Stimulated activated CD8-positive, alpha-beta memory T cell treated with anti-CD3 and anti-CD28 coated beads, Interleukin-15, amount 100 ng/mL, for 1 hour (primary cell): ENCODE measurements at places on chromosomes 7 and 10.

DNA sequence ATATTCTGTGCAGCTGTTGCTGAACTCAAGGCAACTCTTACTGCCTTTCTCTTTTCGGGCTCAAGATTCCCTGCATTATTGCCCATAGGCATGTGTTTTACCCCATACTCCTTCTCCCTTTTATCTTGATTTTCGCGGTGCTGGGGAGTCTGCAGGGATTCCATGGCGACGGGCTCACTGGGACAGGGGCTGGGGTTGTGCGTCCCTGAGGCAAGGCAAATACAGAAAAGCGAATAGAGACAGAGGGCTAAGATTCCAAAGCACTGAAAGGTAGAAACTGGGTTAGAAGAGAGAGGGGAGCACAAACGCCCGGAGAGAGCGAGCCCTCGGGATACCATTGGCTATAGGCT, 519 bp upstream of the RPP38 start:
- DNase-seq, result no peak

DNA sequence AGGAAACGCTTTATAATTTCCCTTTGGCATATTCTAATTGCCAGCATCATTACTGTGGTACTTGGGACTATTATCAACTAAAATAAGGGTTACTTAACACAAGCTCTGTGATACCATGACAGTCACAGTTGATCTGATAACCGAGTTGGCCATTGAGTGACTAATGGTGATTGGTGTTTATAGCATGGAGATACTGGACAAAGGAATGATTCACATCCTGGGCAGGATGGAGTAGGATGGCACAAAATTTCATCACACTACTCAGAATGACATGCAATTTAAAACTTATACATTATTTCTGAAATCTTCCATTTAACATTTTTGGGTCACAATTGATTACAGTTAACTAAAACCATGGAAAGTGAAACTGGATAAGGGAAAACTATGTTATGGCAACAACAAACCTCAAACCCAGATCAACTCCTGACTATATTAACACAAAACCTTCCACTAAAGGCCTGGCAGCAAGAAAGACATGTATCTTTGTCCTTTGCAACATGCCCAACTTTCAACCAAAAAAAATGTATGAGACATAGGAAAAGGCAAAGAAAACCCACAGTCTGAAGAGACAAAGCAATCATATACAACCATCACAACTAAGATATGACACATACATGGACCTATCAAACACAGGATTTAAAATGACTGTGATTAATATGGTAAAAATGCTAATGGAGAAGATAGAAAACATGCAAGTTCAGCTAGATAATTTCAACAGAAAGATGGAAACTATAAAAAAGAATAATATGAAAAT, 208.5 kb upstream of the NRP1 start:
- no peak for DNase-seq

DNA sequence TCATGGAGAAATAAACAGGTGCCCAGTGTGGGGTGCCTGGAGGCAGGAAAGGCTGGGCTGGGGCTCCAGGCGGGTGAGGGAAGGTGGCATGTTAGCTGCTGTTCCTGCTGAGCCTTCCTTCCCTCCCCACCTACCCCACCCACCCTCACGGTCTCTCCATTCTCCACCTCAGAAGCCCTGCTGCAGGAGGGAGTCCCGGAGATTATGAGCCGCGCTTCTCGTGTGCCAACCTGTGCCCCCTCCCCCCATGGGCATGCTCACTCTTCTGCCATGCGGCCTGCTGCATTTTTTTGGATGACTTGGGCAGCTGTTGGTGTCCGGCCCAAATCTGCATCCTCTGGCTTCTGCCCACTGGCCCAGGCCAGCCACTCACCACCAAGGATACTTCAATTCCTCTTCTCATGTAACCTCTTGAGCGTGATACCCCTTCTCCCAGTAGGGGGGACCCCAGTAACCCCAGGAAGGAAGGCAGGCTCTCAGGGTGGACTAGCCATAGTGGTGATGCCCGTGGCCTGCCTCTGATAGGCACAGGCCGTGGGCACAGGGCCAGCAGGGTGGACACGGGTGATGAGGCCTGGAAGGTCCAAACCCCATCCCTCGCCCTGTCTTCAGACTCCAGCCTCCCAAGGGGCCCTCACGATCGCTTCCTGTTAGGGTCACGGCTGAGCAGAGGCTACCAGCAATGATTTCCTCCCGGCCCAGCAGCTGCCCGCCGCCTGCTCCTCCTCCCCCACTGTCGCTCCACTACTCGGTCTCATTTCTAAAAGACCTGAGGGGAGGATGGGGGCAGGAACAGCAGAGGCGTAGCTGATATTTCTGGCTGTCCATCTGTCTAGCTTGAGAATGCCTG, 27.8 kb downstream of the UNC5B start:
- no peak for DNase-seq

DNA sequence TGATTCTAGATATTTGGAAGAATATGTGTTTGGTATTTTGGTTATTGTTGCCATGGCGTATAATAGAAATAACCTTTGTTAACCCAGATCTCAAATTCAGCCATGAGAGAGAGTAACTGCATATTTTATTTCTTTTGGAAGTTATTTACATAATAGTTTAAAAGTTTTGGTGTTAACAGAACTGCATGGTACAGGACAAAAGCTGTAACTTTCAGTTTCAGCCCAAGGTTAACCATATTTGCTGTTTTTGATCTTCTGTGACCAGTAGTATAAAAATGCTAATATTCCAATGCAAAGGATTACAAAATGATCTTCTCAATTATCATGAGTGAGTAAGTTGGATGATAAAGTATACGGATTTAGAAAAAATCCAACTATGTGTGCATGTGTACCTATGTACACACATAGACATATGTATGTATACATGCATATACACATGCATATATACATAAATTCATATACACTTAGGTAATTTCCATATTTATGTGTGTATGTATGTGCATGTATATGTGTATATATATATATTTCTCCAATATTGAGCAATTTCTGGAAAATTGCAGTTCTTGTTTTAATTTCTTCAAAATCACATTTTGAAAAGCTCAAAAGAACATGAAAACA, 38.0 kb upstream of the PIP4K2A start:
- DNase-seq, result no peak

DNA sequence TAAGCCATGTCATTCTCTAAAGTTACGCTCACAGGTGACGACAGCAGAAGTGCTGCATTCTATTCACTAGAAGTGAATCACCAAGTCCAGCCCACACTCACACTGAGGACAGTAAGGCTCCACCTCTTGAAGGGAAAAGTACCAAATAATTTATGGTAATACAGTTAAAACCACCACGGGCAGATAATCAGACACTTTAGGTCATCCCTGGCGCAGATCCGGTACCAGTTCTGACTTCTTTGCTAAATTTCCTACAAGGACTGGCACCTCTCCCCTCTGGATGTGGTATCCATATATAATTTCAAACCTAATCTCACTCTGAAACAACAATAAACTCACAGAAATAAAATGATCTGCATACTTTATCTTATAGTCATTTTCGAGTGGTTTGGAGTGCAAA, 954.7 kb upstream of the GHITM start:
- no peak for DNase-seq

DNA sequence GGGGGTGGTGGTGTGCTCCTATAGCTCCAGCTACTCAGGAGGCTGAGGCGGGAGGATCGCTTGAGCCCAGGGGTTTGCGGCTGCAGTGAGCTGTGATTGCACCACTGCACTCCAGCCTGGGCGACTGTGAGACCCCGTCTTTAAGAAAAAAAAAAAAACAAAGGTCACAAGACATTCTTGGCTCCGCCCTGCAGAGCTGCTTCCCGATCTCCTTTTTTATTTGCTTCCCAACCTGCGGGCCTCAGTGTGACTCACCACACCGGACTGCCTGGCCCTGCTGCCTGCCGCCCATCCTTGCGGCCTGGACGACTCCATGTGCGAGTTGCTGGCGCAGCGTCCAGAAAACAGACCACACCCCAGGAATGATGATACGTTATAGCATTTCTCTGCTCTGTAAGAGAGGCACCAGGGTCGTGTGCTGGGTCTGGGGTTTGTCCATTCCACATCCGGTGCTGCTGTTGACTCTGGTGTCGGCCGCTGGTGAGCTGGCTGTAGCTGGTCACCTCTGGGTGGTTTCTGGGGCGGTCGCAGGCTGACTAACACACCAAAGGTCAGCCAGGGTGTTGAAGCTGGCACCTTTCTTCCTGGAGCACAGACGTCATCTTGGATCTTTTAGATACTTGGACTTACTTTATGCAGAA, 123.6 kb downstream of the TCF7L2 start:
- DNase-seq, result no peak

GRCh38 chr7:21169667-21170580, 258.0 kb upstream of the SP4 start:
- DNase-seq, result no peak

GRCh38 chr7:5437987-5438386, 14.4 kb upstream of the TNRC18 start:
- no peak for DNase-seq

DNA sequence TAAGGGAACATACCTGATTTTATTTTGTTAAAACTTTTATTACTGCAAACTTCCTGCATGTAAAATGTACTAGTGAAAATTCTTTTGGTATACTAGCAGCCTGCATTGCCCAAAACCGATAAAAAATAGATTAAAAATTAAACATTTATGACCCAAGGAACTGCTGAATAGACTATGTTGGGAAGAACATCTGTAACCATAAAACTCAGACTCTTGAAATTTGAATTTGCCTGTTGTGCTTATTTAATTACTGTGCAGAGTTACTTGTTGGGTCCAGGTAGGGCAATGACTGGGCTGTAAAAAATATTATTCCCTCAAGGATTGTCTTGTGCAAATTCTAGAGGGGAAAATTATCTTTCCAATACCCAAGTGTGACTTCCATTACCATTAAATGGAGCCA, 193.5 kb upstream of the PITRM1 start:
- no peak for DNase-seq

- DNase-seq, result peak; percentile 50
Observed at GRCh38 chr7:4681886-4682620, at the start of gene FOXK1. TSS of gene FOXK1 (plus strand) at chr7:4682295. CDS start at chr7:4682309, 14 bp downstream.

GRCh38 chr7:84746353-84746752, 440.5 kb downstream of the SEMA3D start:
- no peak for DNase-seq

DNA sequence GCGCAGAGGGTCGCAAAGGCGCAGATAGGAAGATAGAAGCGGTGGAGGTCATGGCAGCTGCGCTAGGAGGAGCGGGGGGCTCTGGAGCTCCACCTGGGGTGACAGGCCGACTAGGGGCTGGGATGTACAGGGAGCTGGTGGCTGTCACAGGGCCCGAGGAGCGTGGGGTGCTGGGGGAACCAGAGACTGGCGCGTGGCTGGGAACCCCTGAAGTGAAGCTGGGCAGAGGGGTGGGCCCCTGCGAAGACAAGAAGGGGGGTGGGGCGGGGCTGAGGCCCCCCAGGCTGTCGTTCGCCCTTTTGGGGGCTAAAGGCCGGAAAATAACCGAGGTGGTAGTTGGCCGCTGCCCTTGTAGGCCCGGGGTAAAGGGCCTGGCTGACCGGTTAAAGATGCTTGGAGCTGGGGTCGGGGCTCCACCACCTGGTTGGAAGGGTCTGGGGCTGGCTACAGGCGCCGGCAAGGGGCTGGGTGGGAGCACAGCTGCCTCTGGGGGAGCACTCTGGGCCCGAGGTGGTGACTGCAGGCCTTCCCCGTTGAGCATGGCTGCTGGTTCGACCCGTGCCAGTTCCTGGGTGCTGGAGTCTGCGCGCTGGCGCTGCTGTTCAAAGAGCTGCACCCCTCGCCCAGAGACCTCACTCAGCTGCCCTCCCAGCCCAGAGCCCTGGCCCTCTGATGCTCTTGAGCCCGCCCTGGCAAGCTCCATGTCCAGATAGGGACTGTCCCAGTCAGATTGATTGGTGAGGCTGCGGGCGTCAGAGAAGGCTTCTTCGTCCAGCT, 6.8 kb upstream of the MYOZ1 start:
- DNase-seq, result no peak

DNA sequence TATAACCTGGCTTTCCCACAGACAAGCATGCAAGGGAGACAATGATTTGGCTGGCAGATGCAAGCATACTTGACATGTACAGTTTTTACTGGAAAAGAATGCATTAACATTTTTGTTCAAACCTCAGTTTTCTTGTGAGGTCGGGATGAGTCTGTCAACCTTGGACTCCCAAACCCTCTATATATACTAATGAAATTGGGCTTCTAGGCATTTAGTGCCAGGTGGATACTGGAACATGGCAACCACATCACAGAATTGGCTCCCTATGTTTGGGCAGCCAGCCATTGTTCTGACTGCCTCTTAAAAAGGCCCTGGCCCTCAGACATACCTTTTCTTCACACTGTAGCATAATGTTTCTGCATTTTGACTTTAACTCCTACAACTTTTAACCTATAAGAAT, 39.1 kb downstream of the CDK6 start:
- no peak for DNase-seq

GRCh38 chr7:135320268-135320667, 86.6 kb downstream of the STRA8 start:
- DNase-seq, result no peak

GRCh38 chr10:100824886-100825285, 79.5 kb downstream of the PAX2 start:
- DNase-seq, result no peak

DNA sequence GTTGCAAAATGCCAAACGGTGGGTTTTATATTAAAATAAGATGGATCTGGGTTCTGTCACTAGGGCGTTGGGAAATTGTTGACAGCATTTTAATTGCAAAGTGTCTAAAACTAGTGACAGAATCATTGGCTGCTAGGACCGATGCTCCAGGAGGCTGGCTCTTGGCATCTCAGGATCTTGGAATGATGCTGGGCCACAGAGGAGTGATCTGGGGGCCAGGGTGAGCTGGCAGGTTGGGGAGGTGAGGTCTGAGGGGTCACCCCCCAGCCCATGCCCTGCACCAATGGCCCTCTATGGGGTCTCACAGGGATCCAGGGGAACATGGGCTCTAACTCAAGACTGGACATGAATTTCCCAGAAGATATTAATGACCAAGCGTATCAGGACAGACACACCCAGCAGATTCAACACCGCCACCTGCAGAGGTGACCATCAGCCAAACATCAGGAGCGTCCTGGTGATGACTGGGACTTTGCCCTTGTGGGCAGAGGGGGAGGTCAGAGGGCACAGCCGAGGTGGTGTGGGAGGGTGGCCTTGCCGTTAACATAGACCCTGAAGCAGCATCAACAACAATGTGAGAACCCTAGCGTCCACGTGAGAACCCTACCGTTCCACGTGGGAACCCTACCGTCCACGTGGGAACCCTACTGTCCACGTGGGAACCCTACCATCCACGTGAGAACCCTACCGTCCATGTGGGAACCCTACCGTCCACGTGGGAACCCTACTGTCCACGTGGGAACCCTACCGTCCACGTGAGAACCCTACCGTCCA, 89.0 kb upstream of the PPP2R2D start:
- no peak for DNase-seq

- no peak for DNase-seq
Observed at GRCh38 chr7:82975811-82976468, 186.7 kb downstream of the PCLO start.

- DNase-seq, result no peak
Observed at GRCh38 chr7:131124867-131125266, 202.8 kb upstream of the MKLN1 start.

GRCh38 chr7:100888291-100888987, 1.1 kb downstream of the UFSP1 start:
- no peak for DNase-seq

GRCh38 chr7:90005836-90006235, 148.4 kb upstream of the STEAP1 start:
- no peak for DNase-seq

- peak; percentile 19 for DNase-seq
Observed at GRCh38 chr7:24665564-24666294, 91.5 kb downstream of the GSDME start.

- no peak for DNase-seq
Observed at GRCh38 chr10:17578603-17579002, 38.6 kb downstream of the HACD1 start.

GRCh38 chr7:98464558-98464940, 63.7 kb upstream of the BAIAP2L1 start:
- no peak for DNase-seq

GRCh38 chr10:127991543-127992255, 84.8 kb downstream of the PTPRE start:
- DNase-seq, result no peak
